ENCODE measurements at places on chromosomes 4 and X. TPM values are rescaled to one million over a fixed set of nuclear protein-coding genes. Genes with fewer than 3 reads are reported as not detected.

Gene SHROOM2
- polyA plus RNA-seq = 0.38 TPM

Gene HTT
- 5.1 TPM for polyA plus RNA-seq

Gene PAGE2
- polyA plus RNA-seq = not detected

Gene SORCS2
- 0.05 TPM for polyA plus RNA-seq

Gene MAGEB17
- not detected for polyA plus RNA-seq

Gene RAB41
- polyA plus RNA-seq = not detected

Gene DCTD
- 72.0 TPM for polyA plus RNA-seq

Gene TCEAL4
- 1,452 TPM for polyA plus RNA-seq

Gene OCIAD2
- polyA plus RNA-seq = 24.8 TPM

Gene SPANXD
- polyA plus RNA-seq = not detected

Gene RBMXL3
- polyA plus RNA-seq = not detected

Gene GABRB1
- not detected for polyA plus RNA-seq

Gene OTC
- polyA plus RNA-seq = 3.3 TPM

Gene ERVMER34-1
- not detected for polyA plus RNA-seq

Gene SOWAHD
- polyA plus RNA-seq = 0.15 TPM

Gene SOD3
- 108 TPM for polyA plus RNA-seq

Gene LRIT3
- not detected for polyA plus RNA-seq

Gene SYP
- polyA plus RNA-seq = 3.0 TPM

Gene POU4F2
- polyA plus RNA-seq = not detected

Gene BEND2
- not detected for polyA plus RNA-seq

Gene PRRG1
- 2.5 TPM for polyA plus RNA-seq

Gene ADH1A
- 1.6 TPM for polyA plus RNA-seq

Gene FAM193A
- 4.6 TPM for polyA plus RNA-seq

Gene TLR6
- 0.75 TPM for polyA plus RNA-seq

Gene MAD2L1
- 0.79 TPM for polyA plus RNA-seq

Gene MAGEE2
- not detected for polyA plus RNA-seq

Gene CETN2
- 38.7 TPM for polyA plus RNA-seq

Gene CXCL10
- not detected for polyA plus RNA-seq

Gene STPG2
- not detected for polyA plus RNA-seq

All from aorta (tissue), 5 donors.